GM12878 (cell line): ENCODE measurements at places on chromosomes 3 and 15. TPM values are rescaled to one million over a fixed set of nuclear protein-coding genes. Genes with fewer than 3 reads are reported as not detected.

- no peaks in the 10 kb centered on the region for H3K36me3 ChIP-seq
- DNase-seq: no peak
- no peak overlapping the region for H3K4me3 ChIP-seq
- H3K27me3 ChIP-seq: no peaks in the 10 kb centered on the region; the same call in none of the 2 replicates
- H3K27ac ChIP-seq: no peak overlapping the region
Measured at GRCh38 chr3:184479426-184480126, 82.0 kb upstream of the EPHB3 start.

- no peak for DNase-seq
- no peaks in the 10 kb centered on the region for H3K36me3 ChIP-seq
- H3K4me1 ChIP-seq: no peaks in the 10 kb centered on the region
- H3K27me3 ChIP-seq: no peaks in the 10 kb centered on the region
Measured at GRCh38 chr15:48520376-48521155, 124.9 kb downstream of the FBN1 start.

GRCh38 chr15:33405096-33405495 is 94.3 kb downstream of the RYR3 start:
- DNase-seq: no peak
- no peaks in the 10 kb centered on the region for H3K27me3 ChIP-seq
- H3K36me3 ChIP-seq: no peaks in the 10 kb centered on the region

DNA sequence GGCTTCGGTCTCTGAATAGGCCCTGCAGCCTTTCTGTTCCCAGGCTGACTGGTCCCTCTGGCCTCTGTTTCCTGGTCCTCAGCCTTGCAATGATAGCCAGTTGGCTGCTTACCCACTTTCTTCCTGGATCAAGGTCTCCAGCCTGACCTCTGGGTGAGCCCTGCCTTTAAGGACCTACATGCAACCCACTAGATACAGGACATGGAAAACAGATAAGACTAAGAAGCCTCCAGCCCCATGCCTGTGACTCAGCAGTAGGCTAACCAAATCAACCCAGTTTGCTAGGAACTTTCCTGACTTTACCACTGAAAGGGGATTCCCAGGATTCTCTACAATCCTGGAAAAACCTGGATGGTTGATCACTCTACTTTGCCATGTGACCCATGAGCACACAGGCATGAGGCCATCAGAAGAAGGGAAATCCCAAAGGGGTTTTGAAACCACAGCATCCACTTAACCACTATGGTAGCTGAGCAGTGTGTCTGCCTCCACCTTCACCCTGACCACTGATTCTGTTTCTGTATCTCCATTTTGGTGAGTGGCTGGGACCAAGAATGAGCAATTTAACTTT is 188.1 kb downstream of the CHST2 start:
- H3K4me1 ChIP-seq: no peaks in the 10 kb centered on the region
- DNase-seq: peak; percentile 31
- no peaks in the 10 kb centered on the region for H3K36me3 ChIP-seq

GRCh38 chr15:51126842-51127241 is 32.1 kb upstream of the TNFAIP8L3 start:
- no peak overlapping the region for H3K4me3 ChIP-seq
- H3K4me1 ChIP-seq: no peaks in the 10 kb centered on the region
- DNase-seq: no peak
- no peaks in the 10 kb centered on the region for H3K27me3 ChIP-seq

- no peaks in the 10 kb centered on the region for H3K4me1 ChIP-seq
- H3K27me3 ChIP-seq: no peaks in the 10 kb centered on the region; the same call in 1 of the 2 replicates
- no peak overlapping the region for H3K4me3 ChIP-seq
- no peak for DNase-seq
Measured at GRCh38 chr3:66028457-66028856, 10.3 kb downstream of the MAGI1 start.

DNA sequence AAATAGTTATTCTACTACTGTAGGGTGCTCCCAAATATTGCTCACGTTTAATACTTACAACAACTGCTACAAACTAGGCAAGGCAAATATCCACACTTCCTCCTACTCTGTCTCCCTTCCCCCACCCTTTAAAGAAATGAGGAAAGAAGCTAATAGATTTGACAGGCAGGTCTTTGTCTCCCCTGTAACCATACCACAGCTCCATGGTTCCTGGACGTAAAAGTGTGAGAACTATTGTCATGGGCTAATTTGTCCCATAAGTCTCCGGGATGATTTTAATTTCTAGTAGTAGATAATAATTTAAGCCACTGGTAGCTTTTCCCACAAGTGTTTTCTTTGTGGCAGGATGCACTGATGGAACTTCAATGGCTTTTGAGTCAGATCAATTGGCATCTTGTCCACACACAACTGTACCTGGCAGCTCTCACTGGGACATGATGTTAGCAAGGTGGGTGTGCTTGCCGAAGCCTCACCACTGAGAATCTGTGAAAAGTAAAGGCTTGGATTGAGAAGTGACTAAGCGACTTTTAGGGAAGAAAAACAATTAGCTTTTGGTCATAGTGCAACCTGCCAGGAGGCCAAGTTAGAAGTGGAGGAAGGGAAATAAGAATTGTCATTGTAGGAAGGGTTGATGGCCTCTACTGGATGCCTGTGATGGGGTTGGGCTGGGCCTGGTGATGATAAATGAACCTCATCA is 1.4 kb upstream of the CPOX start:
- peaks cover 7% of the 10 kb centered on the region for H3K4me1 ChIP-seq
- H3K4me3 ChIP-seq: no peak overlapping the region
- H3K36me3 ChIP-seq: no peaks in the 10 kb centered on the region
- no peak for DNase-seq
- no peaks in the 10 kb centered on the region for H3K27me3 ChIP-seq
- no peak overlapping the region for H3K27ac ChIP-seq

- H3K4me3 ChIP-seq: no peak overlapping the region
- no peak overlapping the region for H3K27ac ChIP-seq
- H3K27me3 ChIP-seq: peaks cover 6% of the 10 kb centered on the region; the same call in 1 of the 2 replicates
- H3K36me3 ChIP-seq: no peaks in the 10 kb centered on the region
- DNase-seq: no peak
- no peaks in the 10 kb centered on the region for H3K4me1 ChIP-seq
Measured at GRCh38 chr15:89472785-89473256, 23.6 kb downstream of the RHCG start.

GRCh38 chr3:99477650-99478049 is 160.7 kb upstream of the COL8A1 start:
- no peaks in the 10 kb centered on the region for H3K27me3 ChIP-seq
- H3K4me3 ChIP-seq: no peak overlapping the region
- no peak for DNase-seq
- H3K4me1 ChIP-seq: no peaks in the 10 kb centered on the region

- no peaks in the 10 kb centered on the region for H3K27me3 ChIP-seq
- H3K4me1 ChIP-seq: no peaks in the 10 kb centered on the region
- no peak overlapping the region for H3K27ac ChIP-seq
- no peaks in the 10 kb centered on the region for H3K36me3 ChIP-seq
Measured at GRCh38 chr3:147458995-147459704, 50.0 kb downstream of the ZIC1 start.

DNA sequence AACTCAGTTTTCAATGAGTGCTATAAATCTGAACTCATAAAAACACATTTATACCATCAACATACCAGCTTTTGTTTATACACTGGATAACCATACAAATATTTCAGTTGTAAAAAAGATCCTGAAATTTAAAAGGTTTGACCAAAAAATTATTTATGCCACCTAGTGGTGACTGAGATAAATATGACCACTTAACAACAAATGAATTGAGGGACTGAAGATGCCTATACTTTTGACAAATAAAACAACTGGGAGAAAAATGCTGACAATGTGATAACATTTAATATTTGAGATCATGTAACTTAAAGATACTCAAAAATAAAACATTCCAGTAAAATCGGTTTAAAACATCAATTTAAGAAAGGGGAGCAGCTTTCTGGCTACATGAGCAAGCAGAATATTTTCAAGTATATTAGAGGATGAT is 30.4 kb downstream of the ATG3 start:
- DNase-seq: no peak
- H3K36me3 ChIP-seq: peaks cover 6% of the 10 kb centered on the region; the same call in 1 of the 2 replicates
- no peaks in the 10 kb centered on the region for H3K27me3 ChIP-seq
- no peak overlapping the region for H3K27ac ChIP-seq

- H3K4me3 ChIP-seq: no peak overlapping the region
- no peaks in the 10 kb centered on the region for H3K36me3 ChIP-seq
- H3K27me3 ChIP-seq: no peaks in the 10 kb centered on the region
- DNase-seq: no peak
- H3K27ac ChIP-seq: no peak overlapping the region
- no peaks in the 10 kb centered on the region for H3K4me1 ChIP-seq
Measured at GRCh38 chr3:171967932-171968678, 71.3 kb upstream of the FNDC3B start.

GRCh38 chr15:68806220-68807060 is 14.3 kb downstream of the ANP32A start:
- H3K4me1 ChIP-seq: peaks cover 16% of the 10 kb centered on the region
- no peak for DNase-seq
- no peak overlapping the region for H3K4me3 ChIP-seq
- no peaks in the 10 kb centered on the region for H3K27me3 ChIP-seq
- H3K36me3 ChIP-seq: peaks cover 24% of the 10 kb centered on the region
- no peak overlapping the region for H3K27ac ChIP-seq

DNA sequence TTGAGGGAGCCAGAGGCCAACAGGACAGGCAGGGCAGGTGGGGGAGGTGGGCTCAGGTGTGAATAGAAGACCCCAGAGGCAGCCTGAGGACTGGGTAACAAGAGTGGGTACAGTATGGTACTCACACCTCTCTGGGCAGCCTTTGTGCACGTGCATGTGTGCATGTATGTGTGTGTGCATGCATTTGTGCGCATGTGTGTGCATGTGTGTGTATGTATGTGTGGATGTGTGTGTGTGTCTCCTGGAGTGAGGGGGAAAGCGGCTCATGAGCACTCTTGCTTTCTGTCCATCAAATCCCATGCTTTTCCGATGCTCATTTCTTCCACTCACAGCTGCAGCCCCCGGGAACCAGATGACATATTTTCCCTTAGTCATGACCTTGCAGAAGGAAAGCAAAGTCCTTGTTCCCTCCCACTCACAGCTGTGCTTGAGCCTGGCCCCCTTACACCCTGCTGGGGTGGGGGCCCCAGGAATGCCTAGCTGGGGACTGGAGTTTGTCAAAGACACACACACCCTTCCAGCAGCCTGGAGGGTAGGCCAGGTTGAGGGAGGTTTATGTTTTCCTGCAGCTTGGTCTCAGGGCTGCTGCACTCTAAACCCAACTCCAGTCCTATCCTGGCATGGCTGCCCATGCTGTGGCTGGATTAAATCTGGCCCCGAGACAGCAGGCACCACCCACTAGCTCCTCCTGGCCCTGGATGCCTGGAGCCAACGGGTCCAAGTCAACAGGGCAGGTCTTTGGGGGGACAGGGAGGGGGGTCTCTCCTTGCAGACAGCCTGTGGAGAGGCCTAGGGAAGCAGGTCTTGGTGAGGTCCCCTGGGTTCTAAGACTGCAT is 22.5 kb downstream of the CCDC33 start:
- H3K27me3 ChIP-seq: no peaks in the 10 kb centered on the region; the same call in 1 of the 2 replicates
- no peak overlapping the region for H3K27ac ChIP-seq
- no peaks in the 10 kb centered on the region for H3K4me1 ChIP-seq
- H3K36me3 ChIP-seq: no peaks in the 10 kb centered on the region

GRCh38 chr3:8464668-8465067 is 37.0 kb upstream of the LMCD1 start:
- no peaks in the 10 kb centered on the region for H3K36me3 ChIP-seq
- H3K27ac ChIP-seq: no peak overlapping the region
- DNase-seq: no peak
- no peaks in the 10 kb centered on the region for H3K4me1 ChIP-seq
- no peak overlapping the region for H3K4me3 ChIP-seq
- H3K27me3 ChIP-seq: no peaks in the 10 kb centered on the region

- no peaks in the 10 kb centered on the region for H3K27me3 ChIP-seq
- H3K36me3 ChIP-seq: no peaks in the 10 kb centered on the region
- H3K4me1 ChIP-seq: no peaks in the 10 kb centered on the region
- H3K4me3 ChIP-seq: no peak overlapping the region
Measured at GRCh38 chr3:102979682-102980354, 545.0 kb downstream of the ZPLD1 start.

GRCh38 chr3:37210230-37210629 is 35.8 kb upstream of the LRRFIP2 start:
- no peak overlapping the region for H3K27ac ChIP-seq
- H3K4me1 ChIP-seq: no peaks in the 10 kb centered on the region
- no peak overlapping the region for H3K4me3 ChIP-seq
- no peak for DNase-seq

GRCh38 chr15:35980719-35981118 is 434.8 kb upstream of the DPH6 start:
- H3K27ac ChIP-seq: no peak overlapping the region
- DNase-seq: no peak
- H3K4me3 ChIP-seq: no peak overlapping the region
- no peaks in the 10 kb centered on the region for H3K27me3 ChIP-seq
- no peaks in the 10 kb centered on the region for H3K36me3 ChIP-seq
- H3K4me1 ChIP-seq: no peaks in the 10 kb centered on the region

- H3K27ac ChIP-seq: no peak overlapping the region
- no peak for DNase-seq
- H3K4me1 ChIP-seq: no peaks in the 10 kb centered on the region; the same call in 1 of the 2 replicates
- no peaks in the 10 kb centered on the region for H3K27me3 ChIP-seq
- no peak overlapping the region for H3K4me3 ChIP-seq
Measured at GRCh38 chr3:57815036-57815435, 58.9 kb downstream of the SLMAP start.

- no peak overlapping the region for H3K4me3 ChIP-seq
- no peaks in the 10 kb centered on the region for H3K27me3 ChIP-seq
- no peaks in the 10 kb centered on the region for H3K36me3 ChIP-seq
- H3K27ac ChIP-seq: no peak overlapping the region
Measured at GRCh38 chr3:141093397-141093796, 42.2 kb downstream of the SPSB4 start.

DNA sequence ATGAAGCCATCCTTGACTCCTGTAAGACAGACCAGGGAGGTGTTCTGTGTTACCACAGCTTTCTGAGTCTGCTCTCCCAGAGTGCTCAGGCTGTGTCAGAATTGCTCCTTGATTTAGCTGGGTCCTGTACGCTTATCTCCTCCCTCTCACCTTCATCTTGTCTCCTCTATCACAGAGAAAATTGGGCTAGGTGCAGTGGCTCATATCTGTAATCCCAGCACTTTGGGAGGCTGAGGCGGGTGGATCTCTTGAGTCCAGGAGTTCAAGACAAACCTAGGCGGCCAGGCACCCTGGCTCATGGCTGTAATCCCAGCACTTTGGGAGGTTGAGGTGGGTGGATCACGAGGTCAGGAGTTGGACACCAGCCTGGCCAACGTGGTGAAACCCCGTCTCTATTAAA is 5.9 kb downstream of the SCAMP5 start:
- H3K27ac ChIP-seq: no peak overlapping the region
- no peak overlapping the region for H3K4me3 ChIP-seq
- peaks cover 3% of the 10 kb centered on the region; the same call in 1 of the 2 replicates for H3K4me1 ChIP-seq
- no peak for DNase-seq
- H3K36me3 ChIP-seq: no peaks in the 10 kb centered on the region
- no peaks in the 10 kb centered on the region for H3K27me3 ChIP-seq

- H3K27me3 ChIP-seq: no peaks in the 10 kb centered on the region
- H3K27ac ChIP-seq: no peak overlapping the region
- H3K4me3 ChIP-seq: no peak overlapping the region
- H3K36me3 ChIP-seq: no peaks in the 10 kb centered on the region
- H3K4me1 ChIP-seq: peaks cover 5% of the 10 kb centered on the region
Measured at GRCh38 chr15:92092289-92093105, 239.0 kb downstream of the SLCO3A1 start.

NR1I2 gene
- total RNA-seq: 0.90 and 0.96 TPM in 2 replicates

ITIH4 gene
- total RNA-seq: 3.9 and 5.4 TPM in 2 replicates

REC114 gene
- not detected in 2 replicates for total RNA-seq

EPHB3 gene
- 0.13 TPM in 1 of 2 replicates, not detected in the other for total RNA-seq

COL8A1 gene
- total RNA-seq: 0.10 and 0.13 TPM in 2 replicates

POLR2M gene
- total RNA-seq: 42.1 and 47.8 TPM in 2 replicates

ITIH3 gene
- 0.15 and 0.27 TPM in 2 replicates for total RNA-seq

KBTBD13 gene
- not detected in 2 replicates for total RNA-seq
